ENCODE measurements at places on chromosomes 16 and 17.
A peak's percentile ranks its signal among the peaks of the same experiment; 100 is the strongest.

DNA sequence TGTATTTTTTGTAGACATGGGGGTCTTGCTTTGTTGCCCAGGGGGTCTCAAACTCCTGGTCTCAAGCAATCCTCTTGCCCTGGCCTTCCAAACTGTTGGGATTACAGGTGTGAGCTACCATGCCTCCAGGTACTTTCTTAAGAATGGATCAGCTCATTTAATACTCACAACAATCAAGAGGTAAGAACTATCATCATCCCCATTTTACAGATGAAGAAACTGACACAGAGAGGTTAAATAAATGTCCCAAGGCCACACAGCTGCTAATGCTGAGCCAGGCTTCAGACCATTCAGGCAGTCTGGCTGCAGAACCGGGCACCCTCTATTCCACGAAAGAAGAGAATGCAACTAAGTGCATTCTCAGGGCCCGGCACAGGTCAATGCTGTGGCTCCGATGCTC lies 22.0 kb downstream of the CCDC102A start:
- no peak for DNase-seq

- peak; percentile 75 for DNase-seq
Measured at GRCh38 chr17:28379814-28380801, 8.6 kb downstream of the SARM1 start.

DNA sequence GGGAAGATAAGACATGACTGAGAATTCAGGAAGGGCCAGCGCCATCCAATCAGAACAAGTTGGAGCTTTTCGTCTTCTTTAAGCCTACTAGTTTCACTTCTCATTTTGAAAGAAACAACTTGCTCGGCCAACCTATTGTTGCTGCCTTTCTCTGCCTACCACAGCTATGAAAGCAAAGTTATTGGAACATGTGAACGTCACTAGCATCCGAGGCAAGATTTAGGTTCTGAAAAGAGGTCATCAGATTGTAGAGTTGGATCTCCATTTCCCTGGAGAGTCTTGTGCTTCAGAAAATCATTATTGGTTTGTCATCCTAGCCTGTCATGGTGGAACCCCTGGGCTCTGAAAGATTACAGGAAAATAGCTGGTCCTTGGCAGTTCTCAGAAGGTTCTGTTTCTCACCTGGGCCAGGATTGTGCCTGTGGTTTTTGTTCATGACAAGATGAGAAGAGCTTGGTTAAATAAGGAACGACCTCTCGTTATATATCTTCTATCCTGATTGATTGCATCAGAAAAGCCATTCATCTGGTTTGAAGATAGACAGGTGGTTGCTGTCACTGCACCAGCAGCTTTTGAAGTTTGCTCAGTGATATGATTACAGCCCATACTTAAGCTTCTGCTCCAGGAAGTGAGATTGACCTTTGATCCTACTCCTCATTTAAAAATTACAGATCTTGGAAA lies 25.3 kb downstream of the CDH13 start:
- no peak for DNase-seq

DNA sequence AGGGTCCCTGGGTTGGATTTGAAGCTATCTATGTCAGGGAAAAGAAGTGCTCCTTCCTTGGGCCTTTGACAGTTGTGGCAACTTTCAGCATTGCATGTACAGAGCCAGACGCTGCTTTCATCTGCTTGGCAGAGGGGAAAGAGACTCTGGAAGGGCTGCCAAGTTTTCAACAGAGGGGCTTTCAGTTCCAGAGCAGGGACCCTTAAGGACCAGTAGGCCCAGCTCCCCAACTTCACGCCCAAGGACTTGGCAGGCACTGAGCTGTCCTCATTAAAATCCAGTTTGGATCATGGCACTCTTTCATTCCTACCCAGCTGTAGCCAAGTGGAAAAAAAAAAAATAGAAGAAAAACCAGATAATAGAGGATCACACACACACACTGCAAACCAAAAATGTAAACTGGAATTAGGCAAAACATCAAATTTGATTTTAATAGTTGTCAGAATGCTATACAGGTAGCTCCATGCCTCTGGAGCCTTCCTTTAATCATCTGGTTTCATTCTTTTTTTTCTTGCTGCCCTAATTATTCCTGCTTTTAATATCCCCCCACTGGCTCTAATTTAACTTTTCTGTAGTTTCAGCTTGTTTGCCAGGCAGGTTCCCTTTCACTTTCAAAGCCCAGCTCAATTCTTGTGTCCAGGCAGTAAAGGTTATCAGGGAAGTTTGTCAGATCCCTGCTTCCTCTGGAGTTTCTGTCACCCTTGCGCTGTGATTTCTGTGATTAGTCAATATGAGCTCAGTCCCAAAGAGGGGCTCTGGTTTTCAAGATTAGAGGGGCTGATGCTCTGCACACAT lies 702.6 kb upstream of the CDH8 start:
- DNase-seq = no peak

GRCh38 chr17:48996722-48997102 lies 473 bp upstream of the IGF2BP1 start:
- no peak for DNase-seq

DNA sequence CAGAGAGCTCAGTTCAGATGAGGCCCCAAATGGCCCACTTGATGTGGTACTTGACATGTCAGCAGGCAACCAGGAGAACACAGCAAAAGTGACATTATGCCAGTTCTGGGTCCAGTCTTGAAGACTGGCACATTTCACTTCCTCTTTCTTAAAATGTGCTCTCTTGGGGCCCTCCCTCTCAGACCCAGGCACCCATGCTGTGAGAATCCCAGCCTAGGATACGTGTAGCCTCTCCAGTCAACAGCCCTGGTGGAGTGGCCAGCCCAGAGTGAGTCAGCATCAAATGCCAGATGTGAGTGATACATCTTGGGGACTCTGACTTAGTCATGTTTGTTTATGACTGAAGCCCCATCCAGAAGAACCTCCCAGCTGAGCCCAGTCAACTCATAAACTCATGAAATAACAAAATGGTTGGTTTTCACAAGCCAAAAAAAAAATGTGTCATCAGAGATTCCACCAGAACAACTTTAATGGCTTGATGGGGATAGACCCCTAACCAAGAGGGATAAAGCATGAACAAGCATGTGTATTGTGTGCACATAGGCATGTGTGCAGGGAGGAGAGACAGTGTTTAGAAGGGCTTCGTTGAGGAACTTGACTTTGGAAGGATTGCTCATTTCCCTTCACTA lies 82.5 kb upstream of the TNRC6C start:
- no peak for DNase-seq

DNA sequence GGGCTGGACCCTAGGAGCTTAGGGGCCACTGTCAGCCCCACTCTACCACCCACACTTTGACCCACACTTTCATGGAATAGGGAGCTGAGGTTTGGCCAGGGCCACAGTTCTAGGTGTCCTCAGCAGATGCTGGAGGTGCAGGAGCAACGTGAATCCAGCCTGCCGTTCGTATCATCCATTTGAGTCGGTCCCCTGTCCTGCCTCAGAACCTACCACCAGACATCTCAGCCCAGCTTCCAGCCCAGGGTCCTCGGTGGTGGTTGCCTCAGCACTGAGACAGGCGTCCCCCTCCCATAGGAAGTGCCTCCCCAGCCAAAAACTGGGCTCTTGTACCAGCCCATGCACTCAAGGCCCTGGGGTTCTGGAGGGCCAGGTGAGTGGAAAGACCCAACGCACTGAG lies 359 bp upstream of the ITGAE start:
- DNase-seq = no peak

GRCh38 chr17:50128441-50129352 lies 1.3 kb downstream of the SAMD14 start:
- no peak for DNase-seq

GRCh38 chr17:8574687-8575086 lies 55.8 kb downstream of the MYH10 start:
- DNase-seq = no peak

DNA sequence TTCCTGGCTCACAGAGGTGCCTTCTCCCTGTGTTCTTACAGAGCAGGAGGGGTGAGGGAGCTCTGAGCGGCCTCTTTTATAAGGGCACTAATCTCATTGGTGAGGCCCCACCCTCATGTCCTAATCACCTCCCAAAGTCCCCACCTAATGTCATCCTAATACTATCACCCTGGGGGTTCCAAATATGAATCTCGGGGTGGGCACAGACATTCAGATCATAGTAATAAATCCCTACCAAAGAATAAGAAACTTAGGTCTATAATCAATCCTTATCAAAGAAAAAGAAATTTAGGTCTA lies 32.3 kb upstream of the METRNL start:
- no peak for DNase-seq

- DNase-seq = no peak
Measured at GRCh38 chr16:78252757-78253156, 153.3 kb downstream of the WWOX start.

DNA sequence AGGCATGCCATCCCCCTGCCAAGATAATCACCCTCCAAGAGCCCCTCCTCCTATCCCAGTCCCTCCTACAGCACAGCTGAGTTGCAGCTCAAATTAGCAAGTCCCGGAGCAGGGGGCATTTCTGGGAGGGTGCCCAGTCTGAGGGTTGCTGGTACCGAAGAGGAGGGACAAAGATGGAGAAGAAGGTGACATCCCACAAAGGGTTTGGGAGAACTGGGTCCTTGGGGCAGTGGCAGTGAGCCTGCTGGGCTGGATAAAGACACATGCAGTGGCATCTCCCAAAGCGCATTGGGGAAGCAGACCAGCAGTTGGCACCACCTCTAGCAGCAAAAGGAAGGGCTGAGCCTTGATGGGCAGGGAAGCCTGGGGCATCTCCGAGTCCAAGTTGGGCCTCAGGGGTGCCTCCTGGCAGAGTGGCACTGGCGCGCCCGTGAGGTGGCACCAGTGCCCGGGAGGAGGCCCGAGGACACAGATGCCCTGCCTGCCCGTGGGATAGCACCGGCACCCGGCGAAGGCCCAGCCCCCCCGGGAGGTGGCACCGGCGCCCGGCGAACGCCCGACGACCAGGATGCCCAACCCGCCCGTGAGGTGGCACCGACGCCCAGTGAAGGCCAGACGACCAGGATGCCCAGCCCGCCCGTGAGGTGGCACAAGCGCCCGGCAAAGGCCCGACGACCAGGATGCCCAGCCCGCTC lies 622 bp downstream of the TOM1L2 start:
- DNase-seq = no peak

GRCh38 chr17:50170662-50171370 lies 5.0 kb downstream of the SGCA start:
- no peak for DNase-seq

DNA sequence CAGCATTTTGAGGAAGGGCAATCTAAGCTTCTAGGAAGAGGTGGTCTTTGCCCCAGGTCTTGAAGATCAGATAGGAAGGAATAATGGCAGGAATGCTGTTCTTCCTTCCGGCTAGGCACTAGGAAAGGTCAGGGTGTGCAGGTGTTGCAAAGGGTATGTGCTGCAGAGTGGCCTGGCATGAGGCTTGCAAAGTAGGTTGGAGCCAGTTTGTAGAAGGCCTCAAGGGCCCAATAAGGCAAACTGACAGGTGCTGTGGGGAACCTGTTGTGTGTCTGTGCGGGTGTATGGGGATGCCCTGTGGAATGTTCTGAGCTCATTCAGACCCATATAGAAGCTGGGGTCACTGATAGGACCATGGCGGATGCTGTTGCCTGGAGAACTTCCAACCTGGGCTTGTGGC lies 12.7 kb downstream of the MSI2 start:
- DNase-seq = no peak

GRCh38 chr17:82243648-82244412 lies 15.0 kb downstream of the SLC16A3 start:
- no peak for DNase-seq

Data from pulmonary artery endothelial cell (primary cell).